ENCODE measurements at places on chromosomes 13 and 19.

DNA sequence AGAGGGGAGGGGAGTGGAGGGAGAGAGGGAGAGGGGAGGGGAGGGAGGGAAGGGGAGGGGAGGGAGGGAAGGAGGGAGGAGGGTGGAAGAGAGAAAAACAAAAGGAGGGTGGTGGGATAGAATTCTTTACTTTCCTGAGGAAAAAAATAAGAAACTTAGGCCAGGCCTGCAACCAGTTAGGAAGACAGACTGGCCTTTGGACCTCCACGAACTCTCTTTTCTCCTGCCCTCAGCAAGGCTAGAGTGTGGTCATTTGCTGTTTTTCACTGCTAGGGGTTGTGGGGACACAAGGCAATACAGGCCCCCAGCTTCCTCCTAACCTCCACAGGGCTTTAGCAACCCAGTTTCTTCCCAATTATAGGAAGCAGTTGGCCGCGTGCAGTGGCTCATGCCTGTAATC is 4.2 kb downstream of the CCDC8 start:
- no peak for DNase-seq

GRCh38 chr13:87736849-87737385 is 65.7 kb downstream of the SLITRK5 start:
- DNase-seq, result no peak

GRCh38 chr19:2848616-2849015 is 7.3 kb downstream of the ZNF555 start:
- no peak for DNase-seq

GRCh38 chr19:13521066-13521465 is 14.8 kb upstream of the CACNA1A start:
- DNase-seq, result no peak

DNA sequence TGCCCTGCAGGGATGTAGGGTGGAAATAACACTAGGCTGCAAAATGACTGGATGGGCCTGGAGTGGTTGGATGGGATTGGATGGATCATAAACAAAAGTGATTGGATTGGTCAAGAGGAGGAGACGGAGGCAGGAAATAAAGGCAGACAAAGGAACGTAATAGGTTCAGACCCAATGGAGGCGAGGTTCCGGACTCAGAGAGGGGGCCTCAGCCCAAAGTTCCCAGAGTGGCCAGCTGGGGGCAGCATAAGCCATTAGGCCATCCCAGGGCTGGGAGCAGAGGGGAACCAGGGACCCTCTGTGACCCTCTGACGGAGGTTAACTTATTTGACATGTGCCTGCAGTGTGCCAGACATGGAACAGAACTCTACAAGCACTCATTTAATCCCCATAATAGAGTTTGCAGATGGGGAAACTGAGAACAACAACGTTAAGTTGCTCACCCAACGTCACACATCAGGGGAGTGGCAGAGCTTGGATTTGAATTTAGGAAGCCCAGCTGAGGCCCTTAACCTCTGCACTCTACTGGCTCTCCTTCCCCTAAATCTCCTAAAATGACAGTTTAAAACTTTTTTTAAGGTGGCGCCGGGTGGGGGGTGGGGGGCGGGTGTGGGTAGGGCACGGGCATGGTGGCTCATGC is 15.3 kb upstream of the MAP1S start:
- DNase-seq, result peak; percentile 60

DNA sequence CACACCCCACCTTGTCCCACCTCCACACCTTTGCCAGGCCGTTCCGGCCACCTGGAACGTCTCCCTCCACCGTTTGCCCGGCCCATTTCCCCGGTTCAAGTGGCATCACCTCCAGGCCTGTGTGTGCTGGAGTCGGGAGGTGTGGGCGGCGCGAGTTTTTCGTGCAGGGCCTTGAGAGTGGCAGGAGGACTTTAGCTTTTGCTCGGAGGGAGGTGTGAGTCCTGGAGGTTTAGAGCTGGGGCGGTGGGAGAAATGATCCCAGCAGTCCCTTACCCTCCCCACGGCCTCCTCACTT is 4.3 kb upstream of the PALM start:
- DNase-seq, result no peak

DNA sequence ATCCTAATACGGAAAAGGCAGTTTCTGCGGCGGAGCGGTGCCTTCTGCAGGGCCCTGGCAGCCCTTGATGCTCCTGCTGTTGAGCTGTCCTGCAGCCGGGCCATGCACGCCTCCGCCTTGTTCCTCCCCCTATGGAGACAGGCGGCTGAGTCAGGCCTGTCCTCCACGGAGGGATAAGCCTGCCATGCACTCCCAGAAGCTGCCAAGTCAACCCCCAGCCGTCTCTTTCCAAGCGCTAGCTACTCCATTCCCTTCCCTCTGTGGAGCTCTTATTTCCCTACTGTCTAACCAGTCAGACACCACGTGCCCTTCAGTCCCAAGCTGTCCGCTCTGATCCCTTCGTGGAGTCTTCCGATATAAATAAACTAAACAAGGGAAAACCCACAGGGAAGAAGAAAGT is 197.0 kb downstream of the COL4A1 start:
- DNase-seq, result no peak

GRCh38 chr13:48994706-48995105 is 19.0 kb downstream of the FNDC3A start:
- DNase-seq, result no peak

GRCh38 chr13:23087880-23088279 is 92.9 kb upstream of the SGCG start:
- no peak for DNase-seq

GRCh38 chr19:48573163-48573505 is 21.2 kb downstream of the SULT2B1 start:
- DNase-seq, result no peak

GRCh38 chr13:48873587-48873986 is 102.1 kb upstream of the FNDC3A start:
- no peak for DNase-seq

DNA sequence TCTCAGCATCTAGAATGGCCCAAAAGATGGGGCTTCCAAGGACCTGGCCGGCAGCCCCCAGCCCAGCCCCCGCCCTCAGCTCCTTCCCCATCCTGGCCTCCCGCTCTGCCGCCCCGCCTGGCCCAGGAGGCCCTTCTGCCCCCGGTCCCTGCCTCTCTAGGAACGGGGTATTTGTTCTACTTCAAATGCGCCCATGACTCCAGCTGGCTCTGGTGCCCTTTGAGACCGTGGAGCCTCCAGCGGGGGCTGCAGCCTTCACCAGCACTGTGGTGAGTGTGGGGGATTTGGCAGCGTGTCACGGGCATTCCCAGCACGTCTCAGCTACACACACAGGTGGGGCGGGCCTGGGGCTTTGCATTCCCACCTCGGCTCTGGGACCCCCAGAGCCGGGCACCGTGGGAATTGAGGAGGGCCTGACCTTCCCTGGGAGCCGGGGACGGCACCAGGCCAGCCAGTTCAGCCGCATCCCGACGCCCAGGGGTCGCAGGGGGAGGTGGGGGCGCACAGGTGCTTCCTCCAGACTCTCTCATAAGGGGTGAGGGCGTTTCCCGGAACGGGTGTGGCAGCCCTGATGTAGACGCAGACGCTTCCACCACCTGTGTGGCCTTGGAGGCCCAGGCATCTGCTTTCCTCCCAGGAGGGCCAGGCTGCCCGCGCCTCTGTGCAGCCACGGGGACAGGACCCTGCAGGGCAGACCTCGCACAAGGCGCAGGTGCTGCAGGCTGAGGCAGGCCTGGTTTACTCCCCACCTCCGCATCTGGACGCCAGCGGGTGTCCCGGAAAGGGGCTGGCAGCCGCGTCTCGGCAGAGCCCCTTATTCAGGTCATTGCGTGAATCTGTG is 947 bp downstream of the ATP4B start:
- no peak for DNase-seq

DNA sequence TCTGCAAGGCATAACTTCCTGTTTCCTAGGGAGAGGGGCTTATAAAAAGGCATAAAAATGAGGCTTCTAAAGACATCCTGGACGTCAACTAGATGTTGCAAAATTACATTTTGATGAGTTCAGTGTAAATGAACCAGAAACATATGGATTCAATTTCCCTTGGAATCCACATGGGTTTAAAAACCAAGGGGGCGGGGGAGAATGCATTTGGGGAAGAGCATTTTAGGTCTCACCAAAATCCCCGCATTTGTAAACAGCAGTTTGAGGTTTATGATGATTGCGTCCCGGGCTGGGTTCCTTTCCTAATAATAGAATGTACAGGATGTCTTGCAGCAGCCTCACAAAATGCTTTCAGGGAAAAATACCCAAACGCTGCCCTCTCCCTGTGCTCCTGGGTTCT is 407.8 kb downstream of the ZNF536 start:
- DNase-seq, result no peak

- DNase-seq, result no peak
Observed at GRCh38 chr13:26054896-26055295, 3.1 kb upstream of the SHISA2 start.

- DNase-seq, result no peak
Observed at GRCh38 chr13:50923272-50923671, 13.7 kb downstream of the RNASEH2B start.

DNA sequence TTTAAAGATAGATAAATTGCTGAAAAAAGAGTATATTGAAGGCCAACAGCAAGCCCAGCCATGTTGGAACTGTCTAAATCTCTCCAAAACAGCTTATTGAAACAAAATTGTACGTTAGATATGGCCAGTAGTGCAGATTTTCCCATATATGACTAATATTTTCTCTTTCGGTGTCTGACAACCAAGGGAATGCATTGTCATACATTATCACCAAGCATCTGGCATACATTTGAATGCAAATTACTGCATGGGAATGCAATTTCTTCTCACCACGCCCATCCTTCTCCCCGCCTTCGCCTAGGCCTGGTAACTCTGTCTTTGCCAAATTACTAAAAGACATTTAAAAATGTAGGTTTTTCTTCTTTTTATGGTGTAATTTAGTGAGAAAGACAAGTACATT is 32.5 kb upstream of the IRS2 start:
- DNase-seq, result no peak

DNA sequence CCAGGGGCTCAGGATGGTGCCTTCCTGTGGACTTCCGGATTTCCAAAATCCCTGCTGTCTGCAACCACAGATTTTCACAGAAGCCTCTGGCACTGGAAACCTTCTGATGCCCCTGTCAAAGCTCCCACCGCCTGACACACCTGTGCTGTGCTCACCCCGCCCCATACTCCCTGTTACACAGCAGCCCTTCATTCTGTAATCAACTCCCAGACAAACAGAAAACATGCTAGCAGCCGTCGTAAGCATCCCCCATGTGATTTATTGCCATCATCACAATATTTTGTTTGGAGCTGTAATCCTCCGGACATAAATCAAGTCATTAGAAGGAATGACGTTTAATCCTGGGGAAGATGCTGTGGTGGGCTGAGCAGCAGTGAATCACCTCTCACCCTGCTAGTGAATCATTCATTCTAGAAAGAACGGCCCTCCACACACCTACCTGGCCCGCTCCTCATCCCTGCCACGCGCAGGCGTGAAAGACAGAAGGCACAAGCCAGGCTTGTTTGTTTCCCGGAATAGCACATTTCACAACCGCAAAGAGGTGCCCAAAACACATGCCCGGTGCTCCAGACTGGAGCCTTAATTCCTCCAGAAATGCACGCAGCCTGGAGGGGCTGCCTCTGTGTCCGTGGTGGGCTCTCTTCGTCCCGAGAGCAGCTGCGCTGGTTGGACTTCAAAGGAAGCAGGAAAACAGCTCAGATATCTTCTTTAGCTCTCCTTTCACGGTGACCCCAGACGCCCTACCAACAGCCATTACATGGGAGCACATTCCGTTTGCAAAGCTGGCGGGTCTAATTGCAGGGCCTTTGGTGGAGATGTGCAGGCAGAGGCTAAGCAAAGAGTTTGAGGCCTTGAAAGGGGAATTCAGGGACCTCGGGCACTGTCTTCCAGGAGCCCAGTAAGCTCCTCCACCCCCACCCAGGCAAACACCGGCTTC is 41.3 kb upstream of the KCTD15 start:
- DNase-seq, result peak; percentile 35

- DNase-seq, result no peak
Observed at GRCh38 chr19:2678044-2678671, 24.3 kb downstream of the GNG7 start.

- DNase-seq, result no peak
Observed at GRCh38 chr13:29987340-29987739, 136.9 kb upstream of the UBL3 start.

DNA sequence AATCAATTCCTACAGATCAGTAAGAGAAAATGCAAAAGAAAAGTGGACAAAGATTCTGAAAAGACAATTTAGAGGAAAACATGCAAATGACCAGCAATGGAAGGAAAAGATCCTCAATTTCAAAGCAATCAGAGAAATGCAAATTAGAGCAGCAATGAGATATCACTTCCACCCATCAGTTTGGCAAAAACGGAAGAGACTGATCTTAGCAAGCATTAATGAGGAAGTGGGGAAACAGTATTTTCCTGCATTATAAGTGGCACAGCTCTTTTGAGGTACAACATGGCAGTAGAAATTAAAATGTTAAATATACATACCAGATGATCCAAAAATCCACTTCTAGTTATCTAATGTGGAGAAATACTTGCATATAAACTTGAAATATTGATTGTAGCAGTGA is 69.1 kb upstream of the SLC7A1 start:
- DNase-seq, result no peak

DNA sequence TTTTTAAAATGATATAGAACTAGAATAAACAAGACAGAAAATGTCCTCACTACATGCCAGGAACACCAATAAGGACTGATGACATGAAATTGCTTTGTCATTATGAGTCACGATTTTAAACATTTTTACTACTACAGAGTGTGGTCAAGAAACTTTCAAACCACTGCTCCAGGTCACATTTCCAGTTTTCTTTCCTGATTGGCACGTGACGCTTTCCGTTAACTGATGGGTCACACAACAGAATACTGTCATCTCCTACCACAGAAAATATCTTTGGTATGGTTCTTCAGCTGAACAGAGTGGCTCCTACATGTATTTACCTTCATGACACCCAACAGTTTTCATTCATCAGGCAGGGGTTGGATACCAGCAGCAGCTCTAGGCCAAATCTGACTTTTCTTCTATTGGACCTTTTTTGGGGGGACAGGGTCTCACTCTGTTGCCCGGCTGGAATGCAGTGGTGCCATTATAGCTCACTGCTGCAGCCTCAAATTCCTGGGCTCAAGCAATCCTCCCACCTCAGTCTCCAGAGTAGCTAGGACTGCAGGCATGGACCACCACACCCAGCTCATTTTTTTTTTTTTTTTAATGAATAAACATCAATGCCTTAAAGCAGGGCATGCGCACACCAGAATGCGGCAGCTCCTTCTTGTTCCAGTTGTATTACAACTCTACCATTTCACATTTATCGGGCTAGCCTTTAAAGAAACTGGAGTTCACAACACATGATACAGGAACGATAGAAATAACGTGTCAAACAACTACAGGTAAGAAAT is 147.4 kb downstream of the RNF17 start:
- no peak for DNase-seq

DNA sequence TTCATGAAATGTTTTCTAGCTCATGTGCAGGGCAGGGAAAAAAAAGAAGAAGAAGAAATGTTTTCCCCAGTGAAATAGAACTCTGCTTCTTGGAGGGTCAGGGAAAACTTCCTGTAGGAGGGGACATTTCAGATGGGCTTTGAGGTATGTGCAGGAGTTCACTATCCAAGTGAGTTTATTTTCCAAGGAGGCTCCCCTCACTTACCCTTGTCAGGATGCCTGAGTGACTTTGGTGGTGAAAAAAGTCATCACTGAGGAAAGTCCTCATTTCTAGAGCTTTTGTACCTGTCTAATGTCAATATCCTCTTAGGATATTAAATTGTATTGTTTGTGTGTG is 656 bp upstream of the C3 start:
- no peak for DNase-seq
